ENCODE measurements at places on chromosomes 3 and 15. TPM values are rescaled to one million over a fixed set of nuclear protein-coding genes. Genes with fewer than 3 reads are reported as not detected.

DNA sequence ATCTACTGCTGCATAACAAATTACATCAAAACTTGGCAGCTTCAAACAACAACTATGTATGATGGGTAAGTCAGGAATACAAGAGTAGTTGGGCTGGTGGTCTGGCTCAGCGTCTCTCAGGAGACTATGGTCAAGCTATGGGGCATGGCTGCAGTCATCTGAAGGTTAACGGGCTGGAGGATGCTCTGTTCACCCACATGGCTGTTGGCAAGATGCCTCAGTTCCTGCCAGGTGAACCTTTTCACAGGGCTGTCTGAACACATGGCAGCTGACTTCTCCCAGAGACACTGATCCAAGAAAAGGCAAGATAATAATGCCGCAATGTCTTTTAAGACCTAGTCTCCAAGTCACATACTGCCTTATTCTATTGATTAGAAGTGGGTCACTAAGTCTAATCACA lies 63.7 kb downstream of the GPR176 start:
- no peak for DNase-seq

DNA sequence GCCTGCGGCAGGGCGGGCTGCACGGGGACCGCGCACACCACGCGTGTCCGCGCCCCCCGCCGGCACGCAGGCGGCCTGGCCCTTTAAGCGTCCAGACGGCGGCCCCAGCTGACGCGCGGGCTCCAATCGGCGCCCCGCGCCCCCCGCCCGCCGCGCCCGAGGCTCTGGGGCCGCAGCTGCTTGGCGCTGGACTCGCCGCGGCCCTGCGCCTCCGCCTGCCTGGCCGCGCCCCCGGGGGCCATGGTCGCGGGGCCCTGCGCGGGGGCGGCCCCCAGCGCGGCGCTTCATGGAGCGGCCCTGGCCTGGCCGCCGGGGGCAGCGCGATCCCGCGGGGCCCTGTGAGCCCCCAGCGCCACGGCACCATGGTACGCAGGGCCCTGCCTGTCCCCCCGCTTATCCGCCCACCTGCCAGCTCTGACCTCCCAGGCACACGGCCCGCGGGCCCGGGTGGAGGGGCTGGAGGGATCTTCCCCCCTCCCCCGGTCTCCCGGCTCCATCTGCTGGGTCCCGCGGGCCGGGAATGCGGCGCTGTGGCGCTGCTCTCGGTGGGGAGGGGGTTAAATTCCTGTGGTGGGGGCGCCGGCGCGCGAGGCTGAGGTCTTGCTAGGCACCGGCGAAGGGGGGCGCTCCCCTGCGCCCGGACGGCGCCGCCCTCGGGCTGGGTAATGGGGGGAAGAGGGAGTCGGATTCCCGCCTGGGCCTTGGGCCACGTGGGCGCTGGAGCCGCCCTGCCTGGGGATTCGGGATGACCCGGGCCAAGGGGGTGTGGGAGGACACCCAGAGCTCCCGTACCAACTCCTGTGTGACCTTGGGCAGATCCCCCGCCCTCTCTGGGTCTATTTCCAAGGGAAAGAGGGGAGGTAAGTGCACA lies 1.1 kb downstream of the ZBTB47 start:
- peak; percentile 82 for DNase-seq

- DNase-seq: no peak
Observed at GRCh38 chr3:41683666-41684350, 278.1 kb downstream of the ULK4 start.

GRCh38 chr15:77617476-77618230 lies 15.1 kb downstream of the LINGO1 start:
- no peak for DNase-seq

The CCPG1 gene
- 92.0 TPM for total RNA-seq

The KCNAB1 gene
- 3.2 TPM for total RNA-seq

DNA sequence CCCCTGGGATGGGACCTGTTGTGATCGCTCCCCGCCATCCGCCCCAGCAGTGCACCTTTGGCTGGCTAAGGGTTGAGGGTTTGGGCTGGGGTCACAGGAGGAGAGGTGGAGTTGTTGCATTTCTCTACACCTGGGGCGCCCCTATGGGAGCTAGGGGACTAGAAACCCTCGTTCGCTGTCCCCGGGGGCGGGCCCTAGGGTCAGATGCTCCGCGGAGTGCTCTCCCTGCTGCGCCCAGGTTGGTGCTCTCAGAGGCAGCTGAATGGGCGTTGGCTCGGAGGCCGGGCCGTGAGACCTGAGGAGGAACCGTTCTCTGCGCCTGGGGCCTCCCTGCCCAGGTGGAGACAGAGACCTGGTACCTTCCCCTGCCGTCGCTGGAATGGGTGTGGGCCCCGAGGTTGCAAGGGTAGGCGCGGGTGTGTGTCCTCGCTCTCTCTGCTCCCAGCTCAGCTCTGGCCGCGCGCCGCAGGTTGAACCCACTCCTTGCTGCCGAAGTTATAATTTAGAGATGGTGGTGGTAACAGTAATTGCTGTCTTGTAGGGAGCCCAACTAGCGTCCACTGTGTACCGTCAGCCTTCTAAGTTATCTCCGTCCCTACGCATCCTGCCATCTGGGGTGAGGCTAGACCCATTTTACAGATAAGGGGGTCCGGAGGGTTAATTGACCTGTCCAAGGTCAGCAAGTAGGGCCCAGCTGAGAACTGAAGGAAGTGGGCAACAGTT lies 965 bp downstream of the FLNB start:
- peak; percentile 70 for DNase-seq

- no peak for DNase-seq
Observed at GRCh38 chr3:7962301-7962700, 539.3 kb upstream of the LMCD1 start.

DNA sequence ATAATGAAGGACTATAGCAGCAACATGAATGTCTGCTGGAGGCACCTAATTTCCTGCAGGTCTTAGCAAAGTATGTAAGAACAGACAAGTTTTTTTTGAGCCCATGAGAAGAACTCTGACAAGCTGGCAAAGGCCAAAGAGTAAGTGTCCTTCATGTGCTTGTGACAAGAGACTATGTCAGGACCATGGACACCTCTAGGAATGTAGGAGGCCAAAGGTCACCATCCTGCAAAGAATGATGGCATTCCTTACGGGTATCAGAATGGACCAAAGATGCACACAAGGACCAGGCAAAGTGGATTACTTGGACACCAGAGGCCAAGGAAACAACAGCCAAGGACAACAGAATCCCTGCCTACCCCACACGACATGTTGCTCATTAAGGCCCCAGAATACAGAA lies 858.5 kb upstream of the CFAP20DC start:
- DNase-seq: no peak
